PC-3 (cell line): ENCODE measurements at places on chromosomes 6 and 20. TPM values are rescaled to one million over a fixed set of nuclear protein-coding genes. Genes with fewer than 3 reads are reported as not detected.

DNA sequence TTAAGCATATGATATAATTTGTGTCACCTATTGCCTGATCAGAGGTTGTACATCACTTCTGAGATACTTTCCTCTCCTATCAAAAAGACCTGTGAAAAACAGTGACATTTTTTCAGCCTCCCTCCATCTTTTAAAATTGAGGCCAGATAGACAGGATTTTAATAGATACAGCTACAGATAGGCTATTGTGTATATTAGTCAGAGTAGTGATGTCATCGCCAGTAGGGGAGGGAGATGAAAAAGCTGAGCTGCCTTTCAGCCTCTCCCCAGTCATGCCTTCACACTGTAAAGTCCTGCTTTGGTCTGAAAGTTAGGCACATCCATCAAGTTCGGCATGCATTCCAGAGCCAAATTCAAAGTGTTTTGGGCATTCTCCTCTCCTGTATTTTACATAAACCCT is 7.9 kb upstream of the PABPC1L start:
- no peaks in the 10 kb centered on the region for H3K4me1 ChIP-seq
- H3K36me3 ChIP-seq, result peaks cover 65% of the 10 kb centered on the region
- peak; percentile 30 for DNase-seq
- H3K27ac ChIP-seq, result no peak overlapping the region
- H3K27me3 ChIP-seq, result no peaks in the 10 kb centered on the region
- no peak overlapping the region for H3K4me3 ChIP-seq

DNA sequence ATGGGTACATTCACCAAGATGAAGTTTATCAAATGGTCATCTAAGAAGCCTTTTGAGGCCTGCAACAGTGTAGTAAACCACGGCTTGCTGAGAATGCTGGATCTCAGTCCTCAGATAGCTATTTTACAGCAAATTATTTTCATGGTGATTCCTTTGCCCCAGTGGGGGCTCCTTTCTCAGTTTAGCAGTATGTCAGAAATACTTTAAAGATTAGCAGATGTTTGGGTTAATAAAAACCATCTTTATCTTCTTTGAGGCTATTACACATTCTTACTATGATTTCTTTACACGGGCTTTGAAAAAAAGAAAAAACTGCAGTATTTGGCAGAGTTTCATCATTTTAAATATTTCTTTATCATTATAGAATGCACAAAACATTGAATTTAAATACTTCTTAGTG is 10.7 kb downstream of the MYLIP start:
- no peaks in the 10 kb centered on the region for H3K27me3 ChIP-seq
- H3K27ac ChIP-seq, result no peak overlapping the region
- no peak for DNase-seq
- no peak overlapping the region for H3K4me3 ChIP-seq

- peak overlapping the region; percentile 58 for H3K27ac ChIP-seq
- no peak overlapping the region for H3K4me3 ChIP-seq
- H3K4me1 ChIP-seq, result peaks cover 43% of the 10 kb centered on the region
- no peaks in the 10 kb centered on the region for H3K36me3 ChIP-seq
- H3K27me3 ChIP-seq, result no peaks in the 10 kb centered on the region
- peak; percentile 86 for DNase-seq
These were observed 52.8 kb downstream of the MRPL14 start for GRCh38 chr6:44074439-44074812.

GRCh38 chr6:165605182-165605875 is 57.7 kb downstream of the PDE10A start:
- H3K27ac ChIP-seq, result no peak overlapping the region
- H3K36me3 ChIP-seq, result no peaks in the 10 kb centered on the region
- no peaks in the 10 kb centered on the region for H3K4me1 ChIP-seq
- H3K4me3 ChIP-seq, result no peak overlapping the region
- H3K27me3 ChIP-seq, result no peaks in the 10 kb centered on the region

GRCh38 chr6:23522792-23523547 is 603.0 kb upstream of the NRSN1 start:
- DNase-seq, result no peak
- H3K4me1 ChIP-seq, result peaks cover 14% of the 10 kb centered on the region
- no peak overlapping the region for H3K27ac ChIP-seq
- H3K4me3 ChIP-seq, result no peak overlapping the region

DNA sequence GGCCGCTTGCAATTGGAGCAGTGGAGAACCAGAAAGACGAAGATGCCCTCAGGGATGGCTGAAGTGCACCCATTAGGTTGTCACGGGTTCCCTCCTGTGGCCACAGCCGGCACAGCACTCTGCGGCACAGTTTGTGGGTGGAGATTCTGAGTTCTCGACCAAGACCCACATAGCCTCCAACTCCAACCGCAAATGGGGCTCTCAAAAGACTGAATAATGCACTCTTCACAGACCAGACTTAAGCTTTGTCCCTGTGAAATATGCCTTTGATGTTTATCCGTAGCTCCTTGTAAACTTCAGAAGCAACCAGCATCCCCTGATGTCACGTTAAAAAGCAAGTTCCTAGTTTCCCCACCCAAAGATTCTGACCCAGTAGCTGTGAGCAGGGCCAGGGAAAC is 934 bp upstream of the CST9 start:
- DNase-seq, result peak; percentile 88
- no peaks in the 10 kb centered on the region for H3K36me3 ChIP-seq

- no peaks in the 10 kb centered on the region for H3K36me3 ChIP-seq
- H3K27me3 ChIP-seq, result peaks cover 12% of the 10 kb centered on the region; the same call in 1 of the 2 replicates
- H3K4me3 ChIP-seq, result no peak overlapping the region
- H3K4me1 ChIP-seq, result no peaks in the 10 kb centered on the region
- no peak for DNase-seq
- no peak overlapping the region for H3K27ac ChIP-seq
These were observed 127.2 kb downstream of the PAX1 start for GRCh38 chr20:21832442-21833385.

GRCh38 chr20:35120012-35120701 is 27.0 kb downstream of the EDEM2 start:
- no peak overlapping the region for H3K4me3 ChIP-seq
- H3K4me1 ChIP-seq, result no peaks in the 10 kb centered on the region
- no peak for DNase-seq
- H3K27ac ChIP-seq, result no peak overlapping the region
- peaks cover 14% of the 10 kb centered on the region; the same call in 1 of the 2 replicates for H3K36me3 ChIP-seq

DNA sequence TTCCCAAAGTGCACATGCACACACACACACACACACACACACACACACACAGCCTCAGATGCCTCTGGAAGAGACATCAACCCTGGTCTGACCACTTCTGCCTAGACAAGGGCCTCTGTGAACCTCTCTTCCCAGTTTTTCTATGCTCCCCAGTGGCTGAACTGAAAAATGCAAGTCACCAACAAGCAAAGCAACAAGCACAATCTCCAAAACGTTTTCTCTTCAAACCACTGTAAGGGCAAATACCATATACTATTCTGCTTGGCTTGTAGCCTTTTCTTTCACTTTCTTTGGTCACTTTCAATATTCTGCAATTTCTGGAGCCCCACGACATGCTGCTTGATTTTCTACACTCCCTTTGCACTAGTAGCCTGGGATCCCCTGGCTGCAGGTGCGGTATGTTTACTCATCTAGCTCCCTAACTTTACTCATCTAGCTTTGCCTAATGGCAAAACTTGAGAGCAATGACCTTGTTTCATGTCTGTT is 121.4 kb upstream of the DST start:
- peak; percentile 61 for DNase-seq
- H3K27me3 ChIP-seq, result no peaks in the 10 kb centered on the region
- no peaks in the 10 kb centered on the region for H3K36me3 ChIP-seq

DNA sequence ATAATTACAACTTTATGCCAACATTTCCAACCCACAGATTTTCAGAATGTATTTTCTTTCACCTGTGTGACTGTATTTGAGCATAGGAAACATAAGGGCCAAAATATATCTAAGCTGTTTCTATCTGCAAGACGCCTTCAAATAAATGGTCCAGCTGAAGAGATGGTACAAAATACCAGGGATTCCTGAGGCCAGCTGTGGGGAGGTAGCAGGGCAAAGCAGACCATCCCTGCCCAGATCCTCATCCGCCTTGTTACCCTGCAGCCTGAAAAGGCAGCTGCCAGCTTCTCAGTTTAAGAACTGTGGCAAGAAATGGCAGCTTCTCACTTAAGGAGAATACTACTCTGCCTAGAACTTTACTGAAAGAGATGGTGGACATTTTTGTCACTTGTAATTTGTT is 143.3 kb downstream of the KHDC1L start:
- no peak overlapping the region for H3K27ac ChIP-seq
- no peaks in the 10 kb centered on the region for H3K27me3 ChIP-seq
- H3K4me1 ChIP-seq, result peaks cover 38% of the 10 kb centered on the region
- no peak for DNase-seq

DNA sequence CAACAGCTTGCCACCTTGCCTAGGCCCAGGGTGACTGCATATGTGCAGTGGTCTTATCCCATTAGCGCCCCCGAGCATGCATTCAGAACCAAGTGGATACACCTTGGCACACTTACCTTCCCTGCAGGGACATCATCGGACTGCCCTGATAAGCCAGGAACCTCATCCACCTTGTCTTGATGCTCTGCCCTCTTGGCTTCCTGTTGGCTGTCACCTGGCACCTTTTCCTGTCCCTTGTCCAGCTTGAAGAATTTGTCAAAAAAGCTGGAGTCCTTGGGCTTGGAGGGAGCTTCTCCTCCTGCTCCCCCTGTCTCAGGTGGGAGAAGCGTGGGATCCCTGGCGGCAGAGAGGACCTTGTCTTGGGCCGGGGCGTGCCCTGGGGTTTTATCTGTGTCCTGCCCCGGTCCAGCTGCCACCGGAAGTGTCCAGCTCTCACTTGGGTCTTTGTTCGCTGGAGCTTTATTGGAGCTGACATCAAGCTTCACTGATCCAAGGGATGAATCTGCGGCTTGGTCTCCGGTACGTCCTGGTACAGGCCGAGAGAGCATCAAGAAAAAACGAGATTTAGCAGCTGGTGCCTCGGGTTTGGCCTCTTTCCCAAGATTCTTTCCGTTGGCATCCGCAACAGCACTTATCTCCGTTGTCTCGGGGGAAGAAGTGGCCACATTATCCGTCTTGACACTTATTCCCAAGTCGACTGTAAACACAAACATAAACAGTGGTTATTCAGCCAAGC is 42.0 kb downstream of the BCAS1 start:
- no peak for DNase-seq
- peaks cover 100% of the 10 kb centered on the region for H3K27me3 ChIP-seq

DNA sequence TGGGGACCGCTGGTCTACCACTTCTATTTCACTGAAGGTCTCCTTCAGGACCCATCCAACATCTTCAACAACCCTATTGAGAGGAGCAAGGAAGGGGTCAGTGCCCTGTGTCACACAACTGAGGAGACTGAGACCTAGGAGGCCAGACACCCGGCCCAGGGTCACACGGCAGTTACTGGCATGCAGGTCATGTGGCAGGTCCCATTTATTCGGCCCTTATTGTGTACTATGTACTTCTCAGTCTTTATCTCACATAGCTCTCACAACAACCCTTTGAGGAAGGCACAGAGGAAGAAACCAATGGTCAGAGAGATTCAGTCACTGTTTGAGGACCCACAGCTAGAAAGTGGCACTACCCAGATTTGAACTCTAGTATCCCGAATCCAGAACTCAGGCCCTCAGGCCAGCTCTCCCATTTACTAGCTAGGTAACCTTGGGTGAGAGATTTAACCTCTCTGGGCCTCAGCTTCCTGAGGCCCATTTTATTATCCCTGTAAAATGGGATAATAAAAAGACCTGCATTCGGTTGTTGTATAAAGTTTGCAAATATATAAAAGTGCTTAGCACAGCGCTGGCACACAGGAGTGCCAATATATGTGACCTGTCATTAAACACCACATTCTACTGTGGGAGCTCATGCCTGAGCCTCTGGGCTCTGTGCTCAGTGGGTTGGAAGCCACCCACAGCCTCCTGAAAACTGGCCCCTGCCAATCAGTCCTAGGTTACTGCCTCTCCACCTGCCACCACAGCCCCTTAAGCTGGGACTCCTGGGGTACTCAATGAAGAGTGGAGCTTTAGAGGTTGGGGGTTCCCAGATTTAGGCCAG is 15.8 kb downstream of the TFEB start:
- no peak for DNase-seq
- H3K4me3 ChIP-seq, result no peak overlapping the region

GRCh38 chr20:35273449-35274171 is 4.3 kb downstream of the MMP24OS start:
- H3K4me1 ChIP-seq, result peaks cover 12% of the 10 kb centered on the region
- no peak overlapping the region for H3K4me3 ChIP-seq
- H3K36me3 ChIP-seq, result peaks cover 9% of the 10 kb centered on the region
- H3K27ac ChIP-seq, result no peak overlapping the region
- no peak for DNase-seq

GRCh38 chr6:7631466-7631865 is 41.5 kb downstream of the SNRNP48 start:
- DNase-seq, result no peak
- no peak overlapping the region for H3K27ac ChIP-seq
- no peak overlapping the region for H3K4me3 ChIP-seq
- no peaks in the 10 kb centered on the region for H3K36me3 ChIP-seq
- H3K4me1 ChIP-seq, result peaks cover 6% of the 10 kb centered on the region

DNA sequence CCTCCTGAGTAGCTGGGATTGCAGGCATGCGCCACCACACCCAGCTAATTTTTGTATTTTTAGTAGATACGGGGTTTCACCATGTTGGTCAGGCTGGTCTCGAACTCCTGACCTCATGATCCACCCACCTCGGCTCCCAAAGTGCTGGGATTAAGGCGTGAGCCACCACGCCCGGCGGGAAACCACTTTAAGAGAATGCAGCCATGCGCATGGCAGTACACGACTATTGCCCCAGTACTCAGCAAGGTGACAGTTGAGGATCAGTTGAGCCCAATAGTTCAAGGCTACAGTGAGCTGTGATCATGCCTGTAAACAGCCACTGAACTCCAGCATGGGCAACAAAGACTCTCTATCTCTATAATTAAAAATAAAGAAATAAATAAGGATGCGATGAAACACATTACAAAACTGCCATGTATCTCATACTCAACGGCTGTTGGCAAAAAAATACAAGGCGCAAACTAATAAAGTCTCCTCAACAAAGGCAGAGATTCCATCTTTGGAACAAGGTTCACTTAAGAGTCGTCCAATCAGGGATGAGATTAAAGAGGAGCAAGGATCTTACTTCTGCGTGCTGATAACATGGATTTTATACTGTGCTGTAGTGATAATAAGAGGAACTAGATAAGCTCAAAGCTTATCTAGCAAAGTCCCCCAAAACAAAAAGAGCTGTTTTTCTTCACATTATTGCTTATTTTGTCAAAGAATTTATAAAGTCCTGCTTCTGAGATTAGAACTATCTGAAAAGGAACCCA is 51.1 kb downstream of the STAU1 start:
- no peaks in the 10 kb centered on the region for H3K4me1 ChIP-seq
- peaks cover 12% of the 10 kb centered on the region for H3K36me3 ChIP-seq
- H3K27me3 ChIP-seq, result no peaks in the 10 kb centered on the region
- DNase-seq, result no peak

- DNase-seq, result no peak
- no peaks in the 10 kb centered on the region for H3K27me3 ChIP-seq
- H3K4me3 ChIP-seq, result no peak overlapping the region
- H3K27ac ChIP-seq, result no peak overlapping the region
- H3K36me3 ChIP-seq, result no peaks in the 10 kb centered on the region
These were observed 36.2 kb downstream of the HLA-F start for GRCh38 chr6:29759457-29759856.

FGD2 gene
- 0.35 and 0.44 TPM in 2 replicates for total RNA-seq

FAM209B gene
- 0.58 TPM in 1 of 2 replicates, not detected in the other for total RNA-seq

FAM83C gene
- total RNA-seq, result 0.12 TPM in 1 of 2 replicates, not detected in the other

TENT5A gene
- 5.6 and 6.4 TPM in 2 replicates for total RNA-seq
